ENCODE measurements at places on chromosomes 2 and 18.

DNA sequence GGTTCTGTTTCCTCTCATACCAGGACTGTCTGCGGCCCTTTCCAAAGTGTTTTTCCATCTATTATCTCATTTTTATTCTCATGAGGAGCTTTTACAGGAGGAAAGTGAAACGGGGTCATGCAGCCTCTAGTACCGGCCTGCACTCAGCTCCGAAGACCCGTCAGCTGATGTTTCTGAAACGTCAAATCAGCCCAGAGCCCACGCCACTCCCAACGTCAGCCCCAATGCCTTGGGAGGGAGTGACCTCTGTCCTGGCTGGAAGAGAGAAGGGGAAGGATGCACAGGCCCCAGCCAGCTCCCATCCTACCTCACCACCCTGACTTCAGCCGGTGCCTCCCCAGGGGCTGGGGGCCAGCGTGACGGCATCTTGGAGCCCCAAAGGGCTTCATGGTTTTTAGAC, 58.5 kb downstream of the ADCY3 start:
- no peak for DNase-seq

GRCh38 chr18:22710673-22711191, 222.4 kb upstream of the RBBP8 start:
- no peak for DNase-seq

DNA sequence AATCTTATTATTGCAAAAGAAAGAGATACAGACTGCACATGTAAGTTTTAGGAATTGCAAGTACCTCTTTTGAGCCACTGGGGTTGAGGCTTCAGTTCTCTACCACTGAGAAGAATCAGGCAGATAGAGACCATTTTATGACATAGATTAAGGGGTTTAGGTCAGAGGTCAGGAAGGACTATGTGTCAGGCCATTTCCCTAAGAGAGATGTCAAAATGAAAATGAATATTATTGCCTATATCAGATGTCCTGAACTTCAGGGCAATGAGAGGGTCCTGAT, 113.7 kb downstream of the GATA6 start:
- no peak for DNase-seq

DNA sequence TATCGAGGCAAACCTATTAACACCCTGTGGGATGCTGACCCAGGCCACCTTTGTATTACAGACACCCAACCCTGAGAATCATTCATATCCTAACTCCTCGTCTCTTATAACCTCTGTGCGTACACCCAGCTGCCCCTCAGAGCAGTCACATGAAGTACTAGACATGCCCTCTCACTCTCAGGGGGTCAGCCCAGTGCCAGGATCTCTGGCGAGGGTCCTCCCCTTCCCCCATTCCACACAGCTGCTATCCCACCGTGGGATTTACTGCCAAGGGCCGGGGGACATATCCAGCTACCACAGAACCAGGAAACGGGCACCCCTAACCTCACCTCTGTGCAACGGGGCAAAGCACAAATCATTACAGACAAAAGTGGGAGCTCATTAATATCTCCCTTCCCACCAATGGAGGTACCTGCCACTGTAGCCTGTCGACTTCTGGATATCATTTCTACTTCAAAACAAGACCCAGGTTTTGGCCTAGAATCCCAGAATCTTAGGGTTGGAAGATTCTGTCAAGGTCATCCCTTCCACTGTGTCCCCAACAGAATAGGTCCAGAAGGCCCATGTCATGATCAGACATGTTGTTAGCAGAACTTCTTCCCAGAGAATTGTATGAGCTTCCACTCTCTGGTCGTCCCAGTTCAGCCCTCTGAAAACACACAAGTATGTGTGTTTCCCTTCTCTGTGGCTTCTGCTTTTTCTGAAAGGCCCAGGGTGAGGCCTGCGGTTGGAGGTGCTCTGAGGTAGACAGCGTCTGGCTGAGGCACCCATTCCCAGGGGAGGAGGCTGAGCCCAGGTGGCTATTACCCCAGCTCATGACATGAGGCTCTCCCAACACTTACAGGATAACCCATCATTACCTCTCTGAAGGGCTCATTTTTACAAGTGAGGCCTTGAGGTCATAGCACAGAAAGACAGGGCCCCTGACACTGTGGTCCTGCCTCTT, 1.7 kb downstream of the TMBIM1 start:
- DNase-seq = no peak

DNA sequence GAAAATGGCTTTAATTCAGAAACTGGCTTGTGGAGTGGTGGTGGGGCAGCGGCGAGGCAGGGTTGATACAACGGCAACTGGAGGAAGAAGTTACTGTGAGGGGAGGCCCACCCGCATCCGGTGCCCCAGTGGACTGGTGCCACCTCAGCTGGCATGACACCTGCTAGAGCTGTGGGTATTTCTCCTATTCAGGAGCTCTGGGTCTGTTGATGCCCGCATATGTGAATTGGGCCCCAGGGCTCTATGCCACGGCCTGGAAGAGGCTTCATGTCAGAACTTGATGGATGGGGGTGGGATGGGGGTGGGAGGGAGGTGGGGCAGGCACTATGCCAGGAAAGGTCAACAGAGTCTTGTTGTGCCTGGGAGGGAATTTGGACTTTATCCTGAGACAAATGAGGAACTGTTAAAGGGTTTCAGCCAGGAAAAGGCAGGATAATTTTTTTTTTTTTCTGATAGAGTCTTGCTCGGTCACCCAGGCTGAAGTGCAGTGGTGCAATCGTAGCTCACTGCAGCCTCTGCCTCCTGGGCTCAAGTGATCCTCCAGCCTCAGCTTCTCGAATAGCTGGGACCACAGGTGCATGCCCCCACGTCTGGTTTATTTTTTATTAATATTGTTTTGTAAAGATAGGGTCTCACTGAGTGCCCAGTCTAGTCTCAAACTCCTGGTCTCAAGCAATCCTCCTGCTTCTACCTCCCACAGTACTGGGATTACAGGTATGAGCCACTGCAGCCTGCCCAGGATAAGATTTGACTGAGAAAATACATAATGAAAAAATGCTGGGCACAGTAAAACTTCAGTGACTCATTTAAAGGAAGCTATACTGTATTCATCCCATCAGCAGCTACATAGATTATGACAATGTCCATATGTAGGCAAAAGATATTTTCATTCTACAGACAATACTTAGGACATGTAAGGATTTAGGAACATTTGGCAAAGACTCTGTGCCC, 52.6 kb downstream of the SH2D6 start:
- no peak for DNase-seq

- DNase-seq = no peak
Measured at GRCh38 chr18:10320791-10321190, 133.6 kb upstream of the APCDD1 start.

DNA sequence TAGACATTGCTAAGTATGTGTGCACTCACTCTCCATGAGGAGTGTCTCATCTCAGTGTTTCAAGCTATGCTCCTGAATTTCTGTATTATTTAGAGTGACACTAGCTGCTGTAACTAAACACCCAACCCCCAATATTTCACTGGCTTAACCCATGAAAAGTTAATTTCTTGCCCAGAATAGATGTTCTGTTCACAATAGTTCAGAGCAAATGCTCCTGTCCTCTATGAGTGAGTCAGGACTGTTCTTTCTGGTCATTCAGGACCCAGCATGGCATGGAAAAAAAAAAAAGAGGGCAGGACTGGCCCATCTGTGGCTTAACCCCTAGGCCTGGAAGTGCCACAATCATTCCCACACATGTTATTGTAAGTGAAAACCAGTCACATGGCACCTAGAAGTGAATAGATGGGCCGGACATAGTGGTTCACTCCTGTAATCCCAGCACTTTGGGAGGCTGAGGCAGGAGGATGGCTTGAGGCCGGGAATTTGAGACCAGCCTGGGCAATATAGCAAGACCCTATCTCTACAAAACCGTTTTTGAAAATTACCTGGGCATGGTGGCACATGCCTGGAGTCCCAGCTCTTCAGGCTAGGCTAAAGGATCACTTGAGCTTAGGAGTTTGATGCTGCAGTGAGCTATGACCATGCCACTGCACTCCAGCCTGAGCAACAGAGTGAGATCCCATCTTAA, 663.6 kb downstream of the IRS1 start:
- no peak for DNase-seq

All from NCI-H524 treated with DMSO at 0.1 percent for 48 hours (cell line).